NCI-H460 (cell line): ENCODE measurements at places on chromosomes 16 and 17. TPM values are rescaled to one million over a fixed set of nuclear protein-coding genes. Genes with fewer than 3 reads are reported as not detected.

- peak; percentile 46 for DNase-seq
Measured at GRCh38 chr16:4344983-4345835, 5.9 kb downstream of the PAM16 start.

Gene GGT6
- not detected in 2 replicates for total RNA-seq

- no peak for DNase-seq
Measured at GRCh38 chr17:53629188-53629587, 193.5 kb upstream of the KIF2B start.

GRCh38 chr16:85279825-85280545 lies 167.7 kb upstream of the CIBAR2 start:
- DNase-seq, result no peak

Gene ERN2
- not detected in 2 replicates for total RNA-seq

GRCh38 chr17:46940692-46941404 lies 17.9 kb downstream of the GOSR2 start:
- peak; percentile 76 for DNase-seq

GRCh38 chr17:21462237-21462636 lies 86.1 kb downstream of the KCNJ12 start:
- no peak for DNase-seq

Gene KRTAP3-2
- total RNA-seq, result not detected in 2 replicates

DNA sequence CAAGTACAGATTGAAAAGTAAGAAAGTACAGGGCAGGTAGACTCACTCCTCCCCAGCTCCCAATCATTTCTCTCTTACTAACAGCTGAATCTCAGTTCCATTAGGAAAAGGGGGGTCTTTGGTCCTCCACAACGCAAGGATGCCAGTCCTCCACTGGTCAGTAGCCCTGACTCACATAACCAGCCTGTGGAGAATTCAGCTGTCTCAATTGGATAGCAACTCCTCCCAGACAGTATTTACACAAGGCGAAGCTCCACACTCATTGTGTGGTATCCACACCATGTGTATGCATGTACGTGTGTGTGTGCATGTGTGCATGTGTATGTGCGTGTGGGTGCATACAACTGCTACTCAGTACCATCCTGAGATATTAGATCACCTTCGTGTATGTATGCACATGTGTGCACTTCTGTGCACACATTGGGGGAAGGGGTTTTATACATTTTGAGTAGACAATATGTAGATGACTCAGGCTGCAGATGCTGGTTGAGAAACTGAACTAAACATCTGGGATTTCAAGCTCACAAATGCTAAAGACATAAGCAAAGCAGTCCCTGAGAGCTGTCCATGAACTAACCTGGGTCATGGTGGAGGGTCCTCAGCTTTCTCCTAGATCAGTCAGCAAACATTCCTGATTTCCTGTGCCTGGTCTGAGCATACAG lies 240.1 kb downstream of the SLC39A11 start:
- peak; percentile 59 for DNase-seq

Gene CHAD
- total RNA-seq, result not detected in 2 replicates

Gene INTS2
- 24.2 and 29.7 TPM in 2 replicates for total RNA-seq

DNA sequence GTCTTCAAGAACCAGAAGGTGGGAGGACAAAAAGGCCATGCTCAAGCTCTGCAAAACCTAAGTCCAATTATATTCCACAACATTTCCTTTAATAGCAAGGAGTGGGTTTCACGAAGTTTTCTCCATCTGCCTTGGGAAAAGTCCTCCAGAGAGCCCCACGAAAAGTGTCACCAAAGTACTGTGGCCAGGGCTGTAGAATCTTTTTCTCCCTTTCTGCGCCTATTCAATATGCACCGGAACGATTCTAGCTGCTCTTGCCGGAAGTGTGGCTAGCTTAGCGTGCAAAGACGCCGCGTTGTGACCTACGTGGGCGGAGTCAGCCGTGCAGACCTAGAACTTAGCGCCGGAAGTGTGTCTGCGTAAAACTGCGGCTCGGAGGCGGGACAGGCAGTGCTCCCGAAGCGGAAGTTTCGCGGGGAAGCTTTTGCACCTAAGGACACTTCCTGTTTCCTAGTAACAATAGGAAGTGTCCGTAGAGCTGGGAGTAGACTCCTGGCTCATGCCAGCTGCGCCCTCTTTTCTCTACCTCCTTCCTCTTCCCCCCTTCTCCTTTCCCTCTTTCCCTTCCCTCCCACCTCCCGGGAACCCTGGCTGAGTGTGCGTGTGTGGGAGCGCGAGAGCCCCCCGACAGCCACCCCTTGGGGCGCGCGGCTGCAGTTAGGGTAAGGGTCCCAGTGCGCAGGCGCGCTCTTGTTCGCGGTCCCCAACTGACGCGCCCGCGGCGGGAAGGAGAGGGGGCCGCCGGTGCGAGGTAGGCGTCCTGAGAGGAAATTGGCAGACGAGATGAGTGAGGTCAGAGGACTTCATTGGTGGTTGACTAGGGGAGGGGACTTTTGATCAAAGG lies at the start of the genes ZNF646 and ZNF668:
TSS of gene ZNF646 (plus strand) at position 453 of the 844 bp plus-strand sequence. CDS start 1,903 bp downstream, outside the sequence.
TSS of gene ZNF668 (minus strand) at position 271 of the 844 bp plus-strand sequence. CDS start 9,781 bp downstream, outside the sequence.
- DNase-seq, result peak; percentile 99

DNA sequence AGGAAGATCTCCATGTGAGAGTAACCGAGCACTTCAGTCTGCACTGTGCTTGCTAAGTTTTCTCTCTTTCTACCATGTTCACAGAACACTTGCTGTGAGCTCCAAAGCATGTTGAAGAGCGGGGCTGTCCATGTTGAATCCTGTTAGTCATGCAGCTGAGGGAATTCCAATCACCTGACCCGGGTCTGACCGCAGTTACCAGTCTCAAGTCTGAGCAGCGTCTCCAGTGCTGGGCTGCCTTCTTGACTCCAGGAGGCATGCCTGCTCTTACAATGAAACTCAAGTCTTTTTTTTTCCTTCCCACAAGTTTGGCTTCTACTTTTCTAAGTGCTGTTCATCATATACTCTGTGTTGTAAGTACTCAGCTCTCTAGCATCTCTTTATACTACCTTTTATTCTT lies 44.3 kb downstream of the HOXB1 start:
- no peak for DNase-seq

Gene GRB7
- 1.7 TPM in 2 replicates for total RNA-seq

- DNase-seq, result no peak
Measured at GRCh38 chr16:68658341-68658973, 13.3 kb downstream of the CDH3 start.

- peak; percentile 90 for DNase-seq
Measured at GRCh38 chr17:5281814-5282641, at the start of gene RABEP1. TSS of gene RABEP1 (plus strand) at chr17:5282284. CDS start at chr17:5282487, 203 bp downstream.

Gene KRTAP9-2
- not detected in 2 replicates for total RNA-seq

Gene SLFN12
- not detected in 2 replicates for total RNA-seq

DNA sequence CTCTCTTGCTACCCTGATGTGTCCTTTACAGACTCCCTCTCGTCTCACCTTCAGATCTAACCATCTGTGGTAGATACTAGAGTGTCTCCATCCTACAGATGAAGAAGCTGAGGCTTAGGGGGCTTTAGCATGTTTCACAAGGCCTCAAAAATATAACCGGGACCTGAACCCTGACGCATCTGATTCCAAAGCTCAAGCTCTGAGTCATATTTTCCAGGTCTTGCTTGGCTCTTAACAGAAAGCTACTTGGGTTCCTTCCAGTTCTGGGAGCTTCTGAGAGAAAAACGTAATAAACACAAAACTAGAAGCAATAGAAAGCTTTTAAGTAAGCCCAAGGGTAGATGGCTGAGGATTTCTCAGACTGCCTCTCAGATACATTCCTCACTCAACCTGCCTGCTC lies 224.3 kb upstream of the EEF2KMT start:
- no peak for DNase-seq

DNA sequence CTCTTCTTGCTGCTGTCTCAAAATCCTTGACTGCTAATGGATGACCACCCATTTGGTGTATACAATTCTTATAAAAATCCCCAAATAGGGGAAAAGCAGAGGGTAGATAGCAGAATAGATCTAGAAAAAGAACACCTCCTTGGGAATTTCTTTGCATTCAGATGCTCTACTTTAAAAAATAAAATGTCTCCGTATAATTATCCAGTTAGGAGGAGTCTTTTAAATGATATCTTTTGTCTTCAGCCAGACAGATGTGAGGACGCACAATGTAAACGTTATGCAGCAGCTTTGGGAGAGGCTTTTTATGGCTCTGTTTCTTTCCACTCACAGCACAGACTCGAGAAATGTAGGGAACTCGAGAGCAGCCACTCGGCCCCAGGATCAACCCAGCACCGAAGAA lies 300.2 kb downstream of the IRF8 start:
- DNase-seq, result no peak

- no peak for DNase-seq
Measured at GRCh38 chr17:58272367-58273280, 8.1 kb downstream of the MPO start.

Gene RCVRN
- total RNA-seq, result not detected in 2 replicates

- DNase-seq, result no peak
Measured at GRCh38 chr16:86061721-86062120, 162.8 kb downstream of the IRF8 start.

DNA sequence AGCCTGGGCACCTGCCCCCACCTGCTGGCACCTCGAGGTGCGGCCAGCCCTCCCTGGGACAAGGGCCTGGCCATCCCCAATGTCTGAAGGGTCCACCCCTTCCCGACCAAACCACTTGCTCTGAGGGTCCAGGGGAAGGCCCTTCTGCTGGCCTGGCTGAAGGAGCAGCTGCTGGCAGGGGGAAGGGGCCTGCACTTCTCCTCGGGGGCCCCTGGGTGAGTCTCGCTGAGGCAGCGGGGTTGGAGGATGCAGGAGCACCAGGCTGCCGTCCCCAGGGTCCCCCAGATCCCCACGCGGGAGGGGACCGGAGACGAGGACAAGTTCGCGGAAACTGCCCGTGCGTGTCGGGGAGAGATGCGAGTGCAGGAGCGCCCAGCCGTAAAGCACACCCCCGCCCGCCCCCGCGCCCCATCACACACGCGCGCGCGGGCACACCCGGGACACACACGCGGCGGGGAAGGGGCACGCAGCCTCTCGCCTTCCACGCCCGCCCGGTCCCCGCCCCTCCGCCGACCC lies 725 bp upstream of the CACNA1H start:
- DNase-seq, result no peak

DNA sequence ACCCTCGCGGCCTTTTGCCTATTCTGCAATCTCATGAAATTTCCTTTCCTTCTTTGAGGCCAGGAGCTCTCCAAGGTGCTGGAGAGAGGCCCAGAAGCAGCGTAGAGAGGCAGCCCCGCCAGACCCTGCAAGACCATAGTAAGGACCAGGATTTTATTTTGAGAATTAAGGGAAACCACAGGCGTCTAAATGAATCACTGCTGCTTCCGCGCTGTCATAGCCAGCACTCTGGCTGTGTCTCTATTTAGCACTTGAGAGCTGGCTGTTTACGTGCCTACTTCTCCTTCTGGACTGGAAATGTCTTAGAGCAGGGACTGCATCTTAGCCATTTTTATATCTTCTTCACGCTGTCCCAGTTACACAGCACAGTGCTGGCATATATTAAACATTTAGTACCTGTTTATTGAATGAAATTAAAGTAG lies 37.6 kb upstream of the PIRT start:
- DNase-seq, result peak; percentile 14

Gene SIAH1
- 23.8 and 30.6 TPM in 2 replicates for total RNA-seq

DNA sequence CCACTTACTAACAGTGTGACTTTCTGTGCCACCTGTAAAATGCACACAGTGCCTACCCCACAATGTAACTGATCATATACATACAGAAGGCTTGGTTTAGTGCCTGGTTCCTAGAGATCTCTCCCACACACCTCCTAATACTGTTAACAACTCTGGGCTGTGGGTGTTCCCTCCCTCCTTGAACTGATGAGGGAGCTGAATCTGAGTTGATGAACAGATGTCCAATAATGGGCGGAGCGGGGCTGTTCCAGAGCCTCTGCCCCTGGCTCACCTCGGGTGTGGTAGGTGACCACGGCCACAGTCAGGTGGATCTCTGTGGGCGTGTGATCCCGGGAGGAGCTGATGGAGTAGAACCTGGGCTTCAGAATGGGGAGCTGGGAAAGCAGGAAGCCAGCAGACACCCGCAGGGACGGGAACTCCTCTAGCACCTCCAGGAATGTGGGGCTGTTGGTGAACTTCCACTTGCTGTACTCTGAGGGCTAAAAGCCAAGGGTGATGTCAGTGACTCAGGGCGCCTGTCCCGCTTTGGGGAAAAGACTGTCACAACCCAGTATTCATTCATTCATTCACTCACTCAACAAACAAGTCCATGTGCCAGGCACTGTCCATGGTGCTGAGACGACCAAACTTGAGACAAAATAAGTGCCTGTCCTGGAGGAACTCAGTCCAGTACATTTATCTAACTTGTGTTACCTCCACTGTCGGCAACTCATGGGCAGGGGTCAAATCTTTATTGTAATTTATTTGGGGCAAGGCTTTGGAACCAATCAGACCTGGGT lies 37.6 kb downstream of the NOS2 start:
- DNase-seq, result peak; percentile 41

DNA sequence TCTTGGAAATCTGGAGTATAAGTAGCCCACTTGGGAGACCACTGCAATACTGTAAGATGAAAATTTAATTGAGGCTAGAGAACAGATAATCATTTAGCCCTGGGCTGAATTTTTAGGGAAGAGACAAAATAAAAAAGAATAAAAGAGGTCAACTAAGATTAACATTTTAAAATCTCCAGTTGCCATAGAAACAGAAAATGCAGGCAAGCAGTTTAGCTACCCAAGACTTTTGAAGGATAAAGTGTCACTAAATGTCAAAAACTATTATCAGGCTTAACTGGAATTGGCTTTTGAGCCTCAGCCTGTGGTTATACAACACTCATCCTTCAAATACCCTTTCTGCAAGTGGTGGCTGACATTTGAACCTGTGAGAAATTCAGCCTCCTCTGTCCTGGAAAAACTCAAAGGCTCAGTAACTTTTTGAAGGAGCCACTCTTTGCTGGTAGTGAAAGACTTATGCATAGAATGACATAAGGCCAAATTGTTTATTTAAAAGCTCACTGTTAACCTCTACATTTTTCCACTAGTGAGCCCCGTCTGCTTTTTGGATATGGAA lies 220.7 kb upstream of the KCNJ16 start:
- no peak for DNase-seq

- no peak for DNase-seq
Measured at GRCh38 chr16:86240716-86241363, 269.5 kb upstream of the FOXF1 start.

- no peak for DNase-seq
Measured at GRCh38 chr16:88789594-88789993, 4.6 kb upstream of the PIEZO1 start.

DNA sequence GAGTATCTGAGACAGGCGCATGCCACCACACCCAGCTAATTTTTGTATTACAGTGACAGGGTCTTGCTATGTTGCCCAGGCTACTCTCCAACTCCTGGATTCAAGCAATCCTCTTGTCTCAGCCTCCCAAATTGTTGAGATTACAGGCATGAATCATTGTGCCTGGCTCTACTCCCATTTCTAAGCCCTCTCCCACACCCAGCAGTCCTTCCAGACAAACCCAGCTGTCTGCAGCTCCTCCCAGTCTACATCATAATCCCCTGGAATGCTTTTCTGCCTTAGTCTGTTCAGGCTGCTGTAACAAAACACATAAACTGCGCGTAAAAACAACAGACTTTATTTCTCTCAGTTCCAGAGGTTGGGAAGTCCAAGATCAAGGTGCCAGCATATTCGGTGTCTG lies 144.5 kb downstream of the GRIN2A start:
- DNase-seq, result no peak

GRCh38 chr16:70745536-70746025 lies 55.4 kb downstream of the VAC14 start:
- no peak for DNase-seq

GRCh38 chr16:66095676-66096075 lies 270.8 kb upstream of the CDH5 start:
- DNase-seq, result no peak

GRCh38 chr17:51005768-51006167 lies 114.9 kb downstream of the SPAG9 start:
- DNase-seq, result no peak
